ENCODE measurements at places on chromosomes 11 and 22.

DNA sequence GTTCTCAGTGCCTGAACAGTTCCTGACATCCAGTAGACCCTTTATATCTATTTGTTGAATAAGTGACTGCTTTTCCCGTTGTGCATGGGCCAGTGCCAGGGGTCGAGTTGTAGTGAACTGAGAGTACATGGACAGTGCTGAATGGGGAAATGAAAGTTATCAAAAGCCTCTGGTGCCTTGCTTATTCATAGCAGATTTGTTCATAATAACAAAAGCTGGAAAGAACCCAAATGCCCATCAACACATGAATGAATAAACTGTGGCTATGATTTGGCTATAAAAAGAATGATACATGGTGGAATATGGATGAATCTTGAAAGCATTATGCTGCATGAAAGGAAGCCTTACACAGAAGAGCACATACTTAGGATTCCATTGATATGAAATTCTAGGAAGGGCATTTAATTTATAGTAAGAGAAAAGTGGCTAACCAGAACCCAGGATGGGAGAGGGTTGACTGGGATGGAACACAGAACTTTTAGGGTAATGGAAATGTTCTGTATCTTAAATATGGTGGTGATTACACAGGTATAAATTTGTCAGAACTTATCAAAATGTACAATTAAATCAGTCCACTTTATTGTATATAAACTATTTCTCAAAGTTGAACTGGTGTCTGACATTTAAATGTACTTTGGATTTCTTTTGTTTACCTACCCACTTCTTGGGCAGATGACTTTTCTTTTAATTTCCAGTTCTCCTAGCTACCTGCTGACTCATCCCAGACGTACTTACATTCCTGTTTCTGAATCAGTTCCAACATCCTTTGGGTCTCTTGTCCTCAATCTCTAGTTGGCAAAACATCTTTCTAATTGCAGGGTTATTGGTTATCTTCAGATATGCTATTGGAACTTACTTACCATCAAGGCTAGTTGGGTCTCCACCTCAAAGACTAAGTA lies 42.8 kb downstream of the PACS1 start:
- DNase-seq = no peak

- no peak for DNase-seq
Measured at GRCh38 chr11:73894725-73895335, 18.0 kb downstream of the PAAF1 start.

- DNase-seq = no peak
Measured at GRCh38 chr11:10894666-10895065, 36.8 kb upstream of the ZBED5 start.

- DNase-seq = no peak
Measured at GRCh38 chr11:11113626-11114025, 239.4 kb downstream of the CSNK2A3 start.

DNA sequence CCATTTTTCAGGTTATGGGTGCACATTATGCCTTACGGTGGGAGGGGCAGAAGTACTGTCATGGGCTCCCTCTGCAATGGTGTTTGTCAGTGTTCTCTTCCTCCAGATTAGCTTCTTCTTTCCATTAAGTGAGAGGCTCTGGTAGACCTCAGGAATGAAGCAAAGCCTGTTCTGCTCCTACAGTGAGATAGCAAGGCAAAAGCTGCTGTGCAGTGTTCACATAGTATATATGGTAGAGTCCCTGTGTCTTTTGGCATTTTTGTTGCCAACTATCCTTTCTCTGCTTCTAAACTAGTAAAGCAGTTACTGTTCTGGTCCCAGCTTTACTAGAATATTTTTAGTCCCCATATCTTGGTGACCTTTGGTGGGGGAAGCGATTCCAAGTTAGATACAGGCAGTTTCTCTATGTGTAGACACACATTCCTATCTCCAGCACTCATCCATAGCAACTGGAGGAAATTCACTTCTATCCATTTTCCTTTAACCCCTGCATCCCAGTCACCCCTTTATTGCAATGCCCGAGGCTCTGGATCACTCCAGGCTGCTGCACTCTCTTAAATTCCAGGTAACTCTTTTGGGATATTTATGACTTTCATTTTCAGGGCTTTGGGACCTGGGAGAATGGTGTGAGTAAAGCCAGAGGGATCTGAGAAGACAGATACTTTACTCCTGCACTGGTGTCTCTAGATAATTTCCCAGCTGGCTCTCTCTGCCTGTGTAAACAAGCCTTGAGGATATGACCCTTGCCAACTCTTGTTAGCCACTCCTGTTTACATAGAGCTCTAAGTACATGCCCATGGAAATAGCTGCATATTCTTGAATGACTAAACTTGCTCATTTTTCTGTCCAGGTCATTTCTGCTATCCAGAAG lies 3.9 kb upstream of the TRIM34 start:
- no peak for DNase-seq

DNA sequence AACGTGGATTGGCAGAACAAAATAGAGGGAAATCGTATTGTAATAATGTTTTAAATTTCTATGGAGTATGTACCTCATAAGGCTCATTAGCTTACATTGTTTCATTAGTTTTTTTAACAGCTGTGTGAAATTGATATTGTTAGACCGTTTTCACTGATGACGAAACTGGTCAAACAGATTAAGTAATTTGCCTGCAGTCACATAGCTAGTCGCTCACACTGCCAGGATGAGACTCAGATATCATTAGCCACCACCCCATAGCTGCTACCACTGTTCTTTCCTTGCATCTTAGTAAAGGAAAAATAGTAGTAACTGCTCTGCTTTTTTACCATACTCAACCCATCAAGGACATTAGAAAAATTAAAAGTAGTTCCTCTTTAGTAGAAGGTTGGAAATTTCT lies 64.0 kb downstream of the DKK3 start:
- no peak for DNase-seq

GRCh38 chr11:110148775-110149744 lies 55.9 kb downstream of the ZC3H12C start:
- no peak for DNase-seq

DNA sequence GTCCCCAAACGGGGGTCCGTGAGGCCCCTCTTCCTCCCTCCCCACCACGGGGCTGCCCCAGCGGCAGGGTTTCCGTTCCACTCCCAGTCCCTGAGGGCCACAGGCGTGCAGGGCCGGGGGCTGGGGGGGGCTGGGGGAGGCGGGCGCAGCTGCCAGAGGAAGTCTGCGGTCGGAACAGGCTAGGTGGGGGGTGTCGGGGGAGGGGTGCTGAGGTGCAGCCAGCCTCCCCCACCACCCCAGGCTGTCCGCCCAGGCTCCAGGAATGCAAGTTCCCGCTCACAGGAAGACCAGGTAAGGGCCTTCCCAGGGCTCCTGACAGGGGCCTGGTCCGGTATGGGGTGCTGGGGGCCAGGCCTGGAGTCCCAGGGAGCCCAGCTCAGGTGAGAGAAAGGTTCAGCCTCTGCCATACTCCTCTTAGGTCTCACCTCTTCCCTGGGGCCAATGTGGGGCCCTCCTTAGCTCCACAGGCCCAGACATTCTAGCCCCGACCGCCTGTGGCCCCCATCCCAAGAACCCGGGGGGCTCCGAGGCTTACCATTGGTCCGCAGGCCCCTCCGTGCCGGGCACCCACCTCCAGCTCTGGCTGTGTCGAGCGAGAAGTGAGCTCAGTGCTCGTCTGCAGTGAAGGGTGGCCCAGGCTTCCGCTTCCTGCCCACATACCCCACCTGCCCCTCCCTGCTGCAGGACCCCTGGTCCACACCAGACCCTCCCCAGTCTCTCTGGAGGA lies at the start of gene PTPRCAP:
Gene PTPRCAP, minus strand, starts transcription at position 601 of the 727 bp plus-strand sequence. Its CDS starts 63 bp downstream, at position 538.
- DNase-seq = no peak

- no peak for DNase-seq
Measured at GRCh38 chr11:100735949-100736675, 49.0 kb downstream of the ARHGAP42 start.

GRCh38 chr11:85348945-85349344 lies 278.2 kb downstream of the DLG2 start:
- no peak for DNase-seq

- DNase-seq = no peak
Measured at GRCh38 chr11:110312670-110313069, 16.3 kb upstream of the RDX start.

- no peak for DNase-seq
Measured at GRCh38 chr11:43589601-43590250, 90.8 kb upstream of the HSD17B12 start.
